ENCODE measurements at places on chromosomes 16 and 17.

- peak; percentile 4 for DNase-seq
These were observed 2.0 kb downstream of the GPT2 start for GRCh38 chr16:46885960-46886763.

DNA sequence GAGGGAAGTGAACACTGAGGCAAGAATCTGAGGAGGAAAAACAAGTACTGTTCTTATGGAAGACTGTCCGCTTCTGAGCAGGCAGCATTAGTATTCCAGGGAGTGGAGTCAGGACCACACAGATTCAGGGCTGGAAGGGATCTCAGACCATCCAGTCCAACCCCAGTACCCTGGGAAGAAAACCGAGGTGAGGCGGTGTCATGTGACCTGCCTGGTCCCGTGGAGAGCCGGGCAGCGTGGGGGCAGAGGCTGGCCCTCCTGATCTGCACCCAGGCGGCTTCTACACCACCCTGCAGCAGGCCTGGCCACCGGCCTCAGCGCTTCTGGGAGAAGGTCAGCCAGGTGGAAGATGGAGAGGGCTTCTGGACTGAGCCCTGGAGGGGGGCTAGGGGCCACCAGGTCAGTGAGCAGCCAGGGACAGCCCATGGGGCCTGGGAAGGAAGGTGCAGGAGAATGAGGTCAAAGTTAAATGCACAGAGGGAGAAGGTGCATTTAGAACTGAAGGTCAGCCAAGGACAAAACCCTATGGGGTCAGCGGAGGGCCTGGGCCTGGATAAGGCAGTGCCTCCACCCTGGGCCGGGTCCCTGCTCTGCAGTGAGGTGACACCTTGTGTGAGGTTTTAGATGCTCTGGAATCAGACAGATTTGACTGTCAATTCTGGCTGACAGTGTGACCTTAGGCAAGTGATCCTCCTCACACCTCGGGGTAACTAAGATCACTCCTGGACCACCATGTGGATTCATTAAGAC is 45.9 kb downstream of the VAC14 start:
- no peak for DNase-seq

GRCh38 chr16:50408001-50408561 is 39.3 kb upstream of the BRD7 start:
- no peak for DNase-seq

GRCh38 chr16:2008631-2009163 is 924 bp downstream of the ZNF598 start:
- no peak for DNase-seq

- DNase-seq = no peak
These were observed 4.1 kb upstream of the LCMT1 start for GRCh38 chr16:25107466-25107792.

DNA sequence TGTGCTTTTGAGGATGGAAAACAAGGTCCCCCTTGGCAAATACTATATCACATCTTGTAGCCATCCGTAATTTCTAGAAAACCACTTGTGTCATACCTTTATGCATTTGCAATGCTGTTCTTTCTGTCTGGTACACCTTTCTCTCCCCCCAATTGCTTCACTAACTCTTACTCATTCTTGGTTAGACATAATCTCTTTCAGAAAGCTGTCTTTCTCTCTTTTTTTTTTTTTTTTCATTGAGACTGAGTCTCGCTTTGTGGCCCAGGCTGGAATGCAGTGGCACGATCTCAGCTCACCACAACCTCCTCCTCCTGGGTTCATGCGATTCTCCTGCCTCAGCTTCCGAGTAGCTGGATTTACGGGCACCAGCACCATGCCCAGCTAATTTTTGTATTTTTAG is 94.9 kb upstream of the C17orf78 start:
- DNase-seq = no peak

- DNase-seq = peak; percentile 83
These were observed 14.7 kb downstream of the DLG4 start for GRCh38 chr17:7204828-7205461.

DNA sequence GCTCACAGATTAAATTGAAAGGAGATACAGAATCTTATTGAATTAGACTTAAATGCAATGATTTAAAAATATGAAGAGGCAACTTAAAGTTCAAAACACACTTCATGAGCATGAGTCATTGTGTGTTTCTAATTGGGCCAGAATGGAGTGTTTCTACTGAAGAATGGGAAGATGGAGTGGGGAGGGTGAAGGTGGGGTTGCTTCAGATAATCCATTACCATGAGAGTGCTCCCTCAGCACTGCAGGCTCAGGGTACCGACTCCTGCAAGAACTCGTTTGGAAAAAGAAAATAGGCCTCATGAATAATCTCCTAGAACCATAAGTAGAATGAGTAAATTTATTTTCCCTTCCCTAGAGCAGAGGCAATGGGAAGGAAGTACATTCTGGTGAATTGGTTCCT is 372.8 kb downstream of the TOX3 start:
- DNase-seq = no peak

- DNase-seq = no peak
These were observed 885 bp upstream of the SLFN13 start for GRCh38 chr17:35449371-35449931.

Data from NCI-H1092 treated with DMSO at 0.1 percent for 48 hours (cell line).